ENCODE measurements at places on chromosomes 3 and 15. TPM values are rescaled to one million over a fixed set of nuclear protein-coding genes. Genes with fewer than 3 reads are reported as not detected.

GATA2 gene
- 5.5 TPM for total RNA-seq

CRYGS gene
- total RNA-seq = 1.3 TPM

KIAA1143 gene
- 33.1 TPM for total RNA-seq

PAK2 gene
- 39.7 TPM for total RNA-seq

PTPN23 gene
- 14.3 TPM for total RNA-seq

ALAS1 gene
- total RNA-seq = 40.8 TPM

TMEM108 gene
- total RNA-seq = not detected

DHFR2 gene
- 6.9 TPM for total RNA-seq

KLHL6 gene
- total RNA-seq = not detected

OSBPL10 gene
- total RNA-seq = 6.7 TPM

ANP32A gene
- 41.0 TPM for total RNA-seq

UBL7 gene
- total RNA-seq = 50.3 TPM

LRTM1 gene
- not detected for total RNA-seq

GOLGA6L2 gene
- not detected for total RNA-seq

CTXN2 gene
- not detected for total RNA-seq

ZNF385D gene
- total RNA-seq = 11.5 TPM

ANKRD34C gene
- not detected for total RNA-seq

MASP1 gene
- 19.2 TPM for total RNA-seq

EFCAB12 gene
- total RNA-seq = not detected

CACNA1D gene
- total RNA-seq = 1.9 TPM

ATOSA gene
- 35.8 TPM for total RNA-seq

C3orf80 gene
- total RNA-seq = 1.8 TPM

FBXL22 gene
- 0.54 TPM for total RNA-seq

MAP1A gene
- 108 TPM for total RNA-seq

MST1 gene
- 2.9 TPM for total RNA-seq

KNG1 gene
- total RNA-seq = not detected

ZNF620 gene
- 0.99 TPM for total RNA-seq

SEMA3G gene
- total RNA-seq = not detected

POU1F1 gene
- total RNA-seq = not detected

ATP8B4 gene
- 0.99 TPM for total RNA-seq

GP9 gene
- not detected for total RNA-seq

NAA50 gene
- total RNA-seq = 242 TPM

RAB8B gene
- 25.3 TPM for total RNA-seq

GABRR3 gene
- not detected for total RNA-seq

KIF7 gene
- 10.6 TPM for total RNA-seq

SH2D7 gene
- total RNA-seq = not detected

MEF2A gene
- total RNA-seq = 95.1 TPM

CYP11A1 gene
- total RNA-seq = 0.33 TPM

GOLGA6L7 gene
- total RNA-seq = not detected

IQCF5 gene
- total RNA-seq = not detected

ANKDD1A gene
- total RNA-seq = 2.9 TPM

GRAMD2A gene
- 0.63 TPM for total RNA-seq

TERC gene
- 124 TPM for total RNA-seq

STAB1 gene
- 0.90 TPM for total RNA-seq

CHDH gene
- total RNA-seq = 7.9 TPM

CGNL1 gene
- 11.0 TPM for total RNA-seq

MEIS2 gene
- total RNA-seq = 84.0 TPM

ANKRD63 gene
- not detected for total RNA-seq

KAT2B gene
- total RNA-seq = 14.3 TPM

SPTSSB gene
- not detected for total RNA-seq

HRG gene
- total RNA-seq = not detected

CIDEC gene
- not detected for total RNA-seq

ACKR4 gene
- 11.4 TPM for total RNA-seq

KY gene
- total RNA-seq = 1.6 TPM

ADAMTS17 gene
- not detected for total RNA-seq
